Right atrium auricular region (tissue), 2 donors: ENCODE measurements at places on chromosomes 5 and 9. TPM values are rescaled to one million over a fixed set of nuclear protein-coding genes. Genes with fewer than 3 reads are reported as not detected.

DNA sequence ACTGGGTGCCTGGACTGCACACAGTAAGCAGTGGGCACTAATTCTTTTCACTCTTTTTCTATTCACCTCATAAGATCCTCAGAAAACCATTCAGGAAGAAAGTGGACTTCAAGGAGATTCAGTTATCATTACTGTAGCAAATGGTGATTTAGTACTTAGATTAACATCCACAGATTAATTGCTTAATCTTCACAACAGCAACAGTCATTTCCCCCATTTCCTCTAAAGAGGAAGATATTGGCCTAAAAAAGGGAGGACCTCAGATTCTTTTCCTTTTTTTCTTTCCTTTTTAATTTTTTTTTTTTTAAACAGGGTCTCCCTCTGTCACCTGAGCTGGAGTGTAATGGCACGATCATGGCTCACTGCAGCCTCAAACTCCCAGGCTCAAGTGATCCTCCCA is 64.4 kb downstream of the AUH start:
- H3K4me1 ChIP-seq: peaks cover 4% of the 10 kb centered on the region
- H3K4me3 ChIP-seq: no peak overlapping the region
- no peak for DNase-seq
- H3K27ac ChIP-seq: no peak overlapping the region
- H3K36me3 ChIP-seq: peaks cover 45% of the 10 kb centered on the region

DNA sequence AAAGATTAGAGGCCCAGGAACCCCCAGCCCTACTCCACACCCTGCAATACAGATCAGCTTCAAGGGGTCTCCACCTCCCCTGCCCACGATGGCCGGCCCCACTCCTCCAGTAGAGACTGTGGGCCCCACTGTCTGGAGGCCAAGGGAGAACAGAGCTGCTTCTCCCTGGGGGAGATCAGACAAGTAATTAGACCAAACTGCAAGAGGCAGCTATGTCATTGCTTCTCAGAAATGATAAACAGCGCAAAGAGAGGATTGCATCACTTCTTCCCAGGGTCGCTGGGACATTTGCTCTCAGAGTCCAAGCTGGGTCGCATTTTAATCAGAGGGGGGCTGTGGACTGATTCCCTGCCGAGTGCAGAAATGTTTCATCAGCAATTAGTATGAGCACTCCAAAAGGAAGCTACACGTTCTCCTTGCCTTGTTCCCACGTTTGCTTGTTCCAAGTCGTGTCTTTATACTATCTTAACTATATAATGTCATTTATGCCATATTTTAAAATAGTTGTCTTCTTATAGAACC is 59.9 kb downstream of the ROPN1L start:
- no peaks in the 10 kb centered on the region for H3K36me3 ChIP-seq
- H3K27me3 ChIP-seq: no peaks in the 10 kb centered on the region
- H3K27ac ChIP-seq: no peak overlapping the region
- no peaks in the 10 kb centered on the region for H3K4me1 ChIP-seq
- no peak for DNase-seq

GRCh38 chr5:157214861-157215513 is 34.3 kb downstream of the ITK start:
- peaks cover 7% of the 10 kb centered on the region for H3K4me1 ChIP-seq
- no peaks in the 10 kb centered on the region for H3K36me3 ChIP-seq
- no peak overlapping the region for H3K4me3 ChIP-seq
- no peak for DNase-seq
- H3K27me3 ChIP-seq: no peaks in the 10 kb centered on the region

GRCh38 chr5:128413356-128413755 is 124.7 kb downstream of the FBN2 start:
- no peak for DNase-seq
- H3K4me1 ChIP-seq: no peaks in the 10 kb centered on the region
- no peak overlapping the region for H3K4me3 ChIP-seq
- no peaks in the 10 kb centered on the region for H3K27me3 ChIP-seq
- no peak overlapping the region for H3K27ac ChIP-seq

GRCh38 chr9:137353223-137354152 is 51.4 kb upstream of the NRARP start:
- no peak for DNase-seq
- no peak overlapping the region for H3K27ac ChIP-seq
- H3K36me3 ChIP-seq: no peaks in the 10 kb centered on the region
- no peak overlapping the region for H3K4me3 ChIP-seq
- peaks cover 14% of the 10 kb centered on the region for H3K4me1 ChIP-seq

GRCh38 chr9:126869368-126869767 is 8.9 kb downstream of the ZBTB34 start:
- H3K27me3 ChIP-seq: no peaks in the 10 kb centered on the region
- peaks cover 5% of the 10 kb centered on the region for H3K36me3 ChIP-seq
- no peak for DNase-seq

DNA sequence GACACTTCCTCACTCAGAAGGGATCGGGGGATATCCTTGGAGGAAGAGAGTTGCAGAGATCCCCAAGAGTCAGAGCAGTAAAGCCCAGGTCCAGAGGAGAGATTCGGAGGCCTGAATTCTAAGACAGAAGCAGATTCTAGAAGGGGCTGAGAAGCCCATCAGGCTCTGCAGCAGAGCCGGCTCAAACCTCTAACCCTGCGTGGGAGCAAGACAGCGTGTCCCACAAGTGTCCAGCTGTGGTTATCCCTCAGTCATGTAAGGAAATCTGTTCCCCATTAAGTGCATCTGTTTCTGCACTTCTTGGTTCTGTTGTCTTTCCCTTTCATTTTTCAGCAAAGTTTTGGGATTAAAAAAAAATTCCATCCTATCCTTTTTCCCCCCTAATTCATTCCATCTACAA is 4.8 kb upstream of the DIAPH1 start:
- H3K4me3 ChIP-seq: no peak overlapping the region
- H3K4me1 ChIP-seq: peaks cover 6% of the 10 kb centered on the region
- no peak overlapping the region for H3K27ac ChIP-seq
- H3K36me3 ChIP-seq: peaks cover 76% of the 10 kb centered on the region

DNA sequence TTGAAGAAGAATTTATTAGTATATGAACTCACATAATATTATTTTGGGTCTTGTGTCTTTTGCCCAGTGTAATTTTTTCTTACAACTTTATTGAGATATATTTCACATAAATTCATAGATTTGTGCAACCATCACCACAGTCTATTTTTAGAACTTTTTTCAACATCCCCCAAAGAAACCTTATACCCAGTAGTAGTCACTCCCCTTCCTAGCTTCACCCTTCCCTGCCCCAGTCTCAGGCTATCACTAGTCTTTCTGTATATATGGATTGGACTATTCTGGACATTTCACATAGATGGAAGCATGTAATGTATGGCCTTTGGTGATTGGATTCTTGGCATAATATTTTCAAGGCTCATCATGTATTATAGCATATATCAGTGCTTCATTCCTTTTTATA is 67.8 kb downstream of the MAN2A1 start:
- H3K36me3 ChIP-seq: peaks cover 2% of the 10 kb centered on the region
- no peak overlapping the region for H3K4me3 ChIP-seq
- no peaks in the 10 kb centered on the region for H3K27me3 ChIP-seq

DNA sequence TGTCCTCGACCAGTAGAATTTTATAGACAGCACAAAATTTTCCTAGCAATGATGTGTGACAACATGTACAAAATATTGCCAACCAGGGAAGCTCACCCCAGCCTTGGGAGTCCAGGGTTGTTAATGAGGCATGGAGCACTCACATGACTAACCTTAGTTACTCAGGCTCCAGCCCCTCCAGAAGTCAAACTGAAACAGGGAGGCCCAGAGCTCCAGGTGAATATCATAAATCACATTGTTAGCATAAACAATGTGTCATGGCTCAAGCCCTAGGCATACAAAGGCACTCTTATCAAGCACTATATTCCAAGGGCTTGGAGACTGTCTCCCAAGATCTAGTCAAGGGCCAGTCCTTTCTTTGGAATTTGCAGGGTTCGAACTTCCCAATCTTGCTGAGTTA is 44.4 kb downstream of the TNFAIP8 start:
- H3K27me3 ChIP-seq: no peaks in the 10 kb centered on the region
- no peaks in the 10 kb centered on the region for H3K36me3 ChIP-seq
- no peaks in the 10 kb centered on the region for H3K4me1 ChIP-seq
- H3K27ac ChIP-seq: no peak overlapping the region

DNA sequence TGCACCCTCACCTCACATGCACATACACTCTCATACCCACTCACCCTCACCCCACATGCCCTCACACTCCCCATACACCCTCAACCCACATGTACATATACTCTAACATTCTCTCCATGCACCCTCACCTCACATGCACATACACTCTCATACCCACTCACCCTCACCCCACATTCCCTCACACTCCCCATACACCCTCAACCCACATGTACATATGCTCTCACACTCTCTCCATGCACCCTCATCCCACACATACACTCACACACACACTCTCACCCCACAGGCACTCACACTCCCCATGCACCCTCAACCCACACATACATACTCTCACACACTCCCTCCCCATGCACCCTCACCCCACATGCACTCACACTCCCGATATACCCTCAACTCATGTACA is 550.2 kb upstream of the DAP start:
- H3K27ac ChIP-seq: no peak overlapping the region
- no peak for DNase-seq
- no peaks in the 10 kb centered on the region for H3K36me3 ChIP-seq
- H3K4me1 ChIP-seq: no peaks in the 10 kb centered on the region
- no peaks in the 10 kb centered on the region for H3K27me3 ChIP-seq

GRCh38 chr5:177491429-177491945 is 5.9 kb downstream of the PDLIM7 start:
- H3K27ac ChIP-seq: peak overlapping the region; percentile 7
- peaks cover 69% of the 10 kb centered on the region for H3K36me3 ChIP-seq
- DNase-seq: no peak
- no peak overlapping the region for H3K4me3 ChIP-seq
- no peaks in the 10 kb centered on the region for H3K27me3 ChIP-seq
- peaks cover 57% of the 10 kb centered on the region for H3K4me1 ChIP-seq

DNA sequence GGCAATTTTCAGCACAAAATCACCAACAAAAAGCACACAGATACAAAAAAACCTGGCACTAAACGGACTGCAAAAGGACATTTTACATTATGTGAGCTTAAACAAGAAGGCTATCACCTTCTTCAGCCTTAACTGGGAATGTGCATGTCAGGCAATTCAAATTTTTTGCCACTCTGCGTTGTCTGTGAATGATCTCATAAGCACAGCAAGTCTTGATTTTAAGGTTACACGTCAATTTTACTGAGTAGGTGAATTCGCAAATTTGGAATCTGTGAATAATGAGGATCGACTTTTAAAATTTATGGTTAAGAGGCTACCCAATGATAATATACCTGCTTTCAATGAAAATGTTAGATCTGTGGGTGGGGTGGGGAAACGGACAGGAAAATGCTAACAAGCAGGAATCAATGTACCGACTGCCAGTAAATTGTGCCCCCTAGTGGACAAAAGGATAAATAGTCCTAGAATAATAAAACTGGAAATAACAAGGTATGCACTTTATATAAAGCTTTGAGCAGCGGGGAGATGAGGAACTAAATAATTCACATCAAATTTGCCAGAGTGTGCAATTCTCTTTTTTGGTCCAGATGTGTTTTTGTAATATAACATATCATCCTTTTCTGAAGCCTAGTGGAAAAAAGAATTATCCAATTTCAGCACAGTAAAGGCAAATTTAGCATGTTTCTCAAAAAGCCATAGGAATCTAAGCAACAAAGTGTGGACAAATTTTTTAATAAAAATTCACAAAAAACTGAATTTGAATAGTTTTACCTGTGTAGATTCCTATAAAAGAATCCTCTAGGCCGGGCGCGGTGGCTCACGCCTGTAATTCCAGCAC is 20.5 kb downstream of the EQTN start:
- no peak overlapping the region for H3K27ac ChIP-seq
- H3K4me3 ChIP-seq: no peak overlapping the region
- DNase-seq: no peak
- H3K27me3 ChIP-seq: no peaks in the 10 kb centered on the region

Gene PSIP1
- total RNA-seq: 21.4 TPM

Gene LRSAM1
- 12.0 TPM for total RNA-seq

Gene DNAH5
- total RNA-seq: 0.08 TPM

Gene XRCC4
- 6.4 TPM for total RNA-seq
